ENCODE measurements at places on chromosomes 7 and 10.
A peak's percentile ranks its signal among the peaks of the same experiment; 100 is the strongest.

GRCh38 chr10:84296091-84296981 is 32.1 kb upstream of the CCSER2 start:
- peak; percentile 54 for DNase-seq

- no peak for DNase-seq
These were observed 20.8 kb upstream of the FXYD4 start for GRCh38 chr10:43350686-43351085.

DNA sequence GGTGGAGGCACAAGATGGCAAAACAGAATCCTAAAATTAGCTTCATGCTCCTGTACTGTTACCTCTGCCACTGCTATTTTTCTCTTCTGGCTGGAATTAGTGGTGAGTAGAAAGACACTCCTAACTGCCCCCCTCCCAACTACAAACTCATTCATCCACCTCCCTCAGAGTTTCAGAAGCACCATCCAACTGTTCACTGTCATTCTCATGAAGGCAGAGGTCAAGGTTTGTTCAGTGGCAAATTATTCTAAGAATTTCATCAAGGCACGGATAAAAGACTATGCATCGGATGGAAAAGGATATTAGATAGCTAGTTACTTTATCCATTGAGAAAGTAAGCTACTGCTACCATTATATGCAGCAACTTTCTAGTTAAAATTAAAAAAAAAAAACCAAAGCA is 59.7 kb downstream of the LRGUK start:
- DNase-seq = no peak

DNA sequence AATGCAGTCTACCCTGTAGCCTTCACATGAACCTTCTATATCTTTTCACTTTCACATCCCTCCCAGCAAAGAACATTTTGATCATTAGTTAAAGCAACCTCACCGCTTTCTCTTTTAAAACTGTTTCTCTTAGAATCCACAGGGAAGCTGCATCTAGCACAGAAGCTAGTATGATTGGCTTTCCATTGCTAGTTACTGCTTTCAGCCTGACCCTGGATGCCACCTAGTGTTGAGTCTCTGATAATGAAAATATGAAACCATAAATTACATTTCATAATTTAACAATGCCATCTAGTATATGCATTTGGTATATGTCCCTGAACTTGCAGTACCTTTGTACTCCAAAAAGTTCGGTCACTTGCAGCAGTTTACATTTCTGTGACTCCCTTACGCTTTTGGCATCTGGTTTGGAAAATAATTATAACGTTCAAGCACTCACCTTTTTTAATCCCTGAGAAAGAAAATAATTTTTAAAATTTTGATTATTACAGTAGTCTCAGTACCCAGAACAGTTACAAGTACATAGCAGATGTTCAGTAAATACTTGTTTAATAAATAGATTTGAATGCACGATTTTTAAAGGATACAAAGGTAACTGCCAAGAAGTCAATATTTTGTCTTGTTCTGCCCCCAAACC is 22.7 kb downstream of the CISD1 start:
- peak; percentile 67 for DNase-seq

- no peak for DNase-seq
These were observed 165.9 kb upstream of the PPP1R3A start for GRCh38 chr7:114084472-114085312.
